Common myeloid progenitor, CD34-positive (primary cell): ENCODE measurements at places on chromosomes 4 and X.

GRCh38 chr4:76246025-76246424 lies 5.5 kb upstream of the FAM47E start:
- no peak for DNase-seq

GRCh38 chrX:4706961-4707360 lies 993.5 kb upstream of the PRKX start:
- DNase-seq, result no peak

DNA sequence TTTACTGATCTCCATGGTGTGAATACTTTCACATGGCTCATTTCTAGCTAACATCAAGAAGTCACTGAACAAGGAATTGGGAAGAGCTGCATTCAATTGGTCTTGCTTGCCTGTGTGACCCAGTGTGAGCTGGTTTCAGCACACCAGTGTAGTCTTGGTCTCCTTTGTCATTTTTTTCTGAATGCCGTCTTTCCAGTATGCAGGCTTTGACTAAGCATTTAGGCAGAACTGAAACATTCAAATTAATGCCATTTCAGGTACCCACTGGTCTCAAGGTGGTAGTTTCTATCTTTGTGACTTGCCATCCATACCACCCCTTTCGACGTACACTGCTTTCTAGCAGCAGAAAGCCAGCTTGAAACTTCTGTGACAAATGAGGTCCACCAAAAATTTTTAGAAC lies 550.5 kb upstream of the BOD1L1 start:
- DNase-seq, result no peak

- DNase-seq, result no peak
Measured at GRCh38 chr4:5888222-5889001, 4.5 kb downstream of the CRMP1 start.

- DNase-seq, result peak; percentile 83
Measured at GRCh38 chrX:49155243-49155899, 7.2 kb upstream of the MAGIX start.

GRCh38 chrX:42771506-42772335 lies 6.2 kb downstream of the PPP1R2C start:
- no peak for DNase-seq

- no peak for DNase-seq
Measured at GRCh38 chr4:114109776-114110175, 130.3 kb upstream of the ARSJ start.

GRCh38 chr4:182250446-182250845 lies 7.2 kb downstream of the TENM3 start:
- no peak for DNase-seq

- peak; percentile 88 for DNase-seq
Measured at GRCh38 chrX:137051978-137052642, 18.3 kb upstream of the GPR101 start.

GRCh38 chr4:151860561-151861093 lies 99.8 kb upstream of the GATB start:
- DNase-seq, result no peak

- no peak for DNase-seq
Measured at GRCh38 chr4:37535872-37536271, 150.3 kb downstream of the RELL1 start.

DNA sequence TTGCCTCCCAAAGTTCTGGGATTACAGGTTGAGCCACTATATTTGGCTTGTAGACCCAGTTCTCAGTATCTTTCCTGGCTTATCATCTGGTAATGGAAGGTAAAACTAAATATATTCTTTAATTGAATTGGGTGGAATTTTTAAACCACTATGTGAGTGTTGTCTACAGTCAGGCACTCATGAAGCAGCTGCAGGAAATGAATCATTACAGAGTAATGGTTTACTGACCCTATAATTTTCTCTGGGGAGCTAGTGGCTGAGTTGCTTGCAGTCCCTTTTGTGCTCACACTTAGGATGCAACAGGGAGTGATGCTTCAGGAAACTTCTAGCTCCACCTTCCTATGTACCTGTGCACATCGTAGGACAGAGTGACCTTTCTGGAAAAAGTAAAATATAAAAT lies 4.1 kb upstream of the UGT2B7 start:
- no peak for DNase-seq

GRCh38 chrX:153549807-153550206 lies 32.4 kb downstream of the ATP2B3 start:
- DNase-seq, result no peak

DNA sequence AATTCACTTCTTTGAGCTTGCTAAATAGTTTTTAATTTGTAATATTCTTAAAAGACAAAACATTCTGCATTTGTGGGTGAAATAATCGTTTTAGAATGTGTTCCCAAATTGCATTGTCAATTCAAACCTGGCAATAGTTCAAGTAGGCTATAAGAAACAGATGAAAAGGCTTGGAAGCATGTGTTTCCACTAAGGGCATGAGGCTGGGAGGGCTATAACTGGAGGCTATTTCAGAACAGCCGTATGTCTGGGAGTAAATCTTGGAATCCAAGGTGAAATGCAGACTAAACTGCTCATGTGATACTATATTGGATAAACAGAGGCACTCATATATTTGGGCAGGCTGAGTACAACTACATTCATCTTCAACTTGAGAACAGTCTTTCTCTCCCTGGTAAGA lies 117.4 kb upstream of the GRPR start:
- no peak for DNase-seq

GRCh38 chrX:107146670-107147069 lies 28.0 kb upstream of the RBM41 start:
- no peak for DNase-seq

GRCh38 chr4:104488151-104488550 lies 6.5 kb downstream of the CXXC4 start:
- DNase-seq, result no peak

GRCh38 chr4:113449410-113449974 lies 312.0 kb downstream of the CAMK2D start:
- no peak for DNase-seq

DNA sequence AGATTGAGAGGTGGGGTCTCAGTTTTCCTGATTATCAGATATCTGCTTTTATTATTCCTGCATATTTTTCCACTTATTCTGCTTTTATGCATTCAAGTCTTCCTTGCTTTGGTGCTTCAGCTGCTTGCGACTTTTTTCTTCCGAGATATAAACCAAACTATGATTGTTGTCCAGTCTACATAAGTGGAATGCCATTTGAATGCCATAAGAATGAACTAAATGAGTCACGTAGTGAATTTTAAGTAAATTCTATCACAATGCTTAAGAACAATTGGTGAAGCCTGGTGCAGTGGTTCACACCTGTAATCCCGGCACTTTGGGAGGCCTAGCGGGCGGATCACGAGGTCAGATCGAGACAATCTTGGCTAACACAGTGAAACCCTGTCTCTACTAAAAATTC lies 189.1 kb downstream of the PCDH18 start:
- DNase-seq, result no peak

DNA sequence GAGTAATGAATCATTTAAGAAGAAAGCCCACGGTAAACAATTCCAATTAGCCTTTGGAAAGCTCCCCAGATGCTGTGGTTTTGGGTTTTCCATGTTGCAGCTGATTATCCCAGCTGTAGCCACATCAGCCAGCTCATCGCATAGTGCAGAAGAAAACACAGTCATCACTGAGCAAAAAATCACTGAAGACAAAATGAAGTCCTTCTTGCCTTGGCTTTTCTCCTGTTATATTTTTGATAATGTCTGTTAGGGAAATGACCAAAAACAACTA lies 193.0 kb upstream of the C1QTNF7 start:
- DNase-seq, result no peak

DNA sequence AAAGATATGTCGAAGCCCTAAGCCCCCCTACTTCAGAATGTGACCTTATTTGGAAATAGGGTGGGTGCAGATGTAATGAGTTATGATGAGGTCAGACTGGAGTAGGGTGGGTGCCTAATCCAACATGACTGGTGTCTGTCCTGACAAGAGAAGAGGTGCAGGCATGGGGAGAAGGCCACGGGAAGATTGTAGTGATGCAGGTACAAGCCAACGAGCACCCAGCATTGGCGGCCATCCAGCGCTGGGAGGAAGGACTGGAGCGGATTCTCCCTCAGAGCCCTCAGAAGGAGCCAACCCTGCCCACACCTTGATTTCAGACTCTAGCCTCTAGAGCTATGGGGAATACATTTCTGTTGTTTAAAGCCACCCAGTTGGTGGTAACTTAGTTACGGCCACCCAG lies 237.2 kb downstream of the EVC2 start:
- DNase-seq, result no peak

DNA sequence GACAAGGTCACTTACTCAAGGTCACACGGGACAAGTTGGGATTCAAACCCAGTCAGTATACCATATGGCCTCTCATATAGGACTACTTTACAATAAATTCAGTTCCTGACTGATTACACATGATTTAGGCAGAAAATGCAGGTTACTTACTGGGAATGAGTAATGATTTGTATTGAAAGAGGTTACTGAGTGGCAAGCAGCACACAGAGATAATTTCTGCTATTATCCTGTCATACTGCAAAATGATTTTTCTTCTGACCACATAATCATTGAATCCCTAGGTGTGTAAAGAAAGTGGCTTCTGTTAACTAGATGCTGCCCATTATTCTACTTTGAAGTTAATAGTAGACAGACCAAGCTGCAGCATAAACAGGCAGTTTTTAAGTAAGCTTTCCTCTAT lies 8.2 kb downstream of the FREM3 start:
- no peak for DNase-seq

GRCh38 chrX:257681-258289 lies 23.4 kb upstream of the PLCXD1 start:
- no peak for DNase-seq

DNA sequence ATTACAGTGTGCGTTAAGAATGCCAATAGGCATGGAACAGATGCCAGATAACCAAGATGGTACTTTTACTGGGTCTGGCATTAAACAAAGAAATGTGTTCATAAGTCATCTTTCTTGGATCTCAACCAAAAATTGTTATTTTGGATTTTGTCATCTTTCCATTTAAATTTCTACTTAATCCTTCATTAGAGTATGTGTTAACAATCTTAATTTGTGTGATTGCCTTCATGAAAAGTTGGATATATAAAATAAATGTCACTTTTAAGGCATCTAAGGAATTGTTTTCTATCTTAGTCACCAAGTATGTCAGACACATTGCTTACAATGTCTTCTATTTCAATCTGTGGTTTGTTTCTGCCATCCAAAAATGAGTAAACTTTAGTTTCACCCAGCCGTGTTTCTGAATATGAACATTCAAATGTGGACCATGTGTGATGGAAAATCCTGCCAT lies 87.5 kb downstream of the PALLD start:
- no peak for DNase-seq

- no peak for DNase-seq
Measured at GRCh38 chr4:138706201-138706600, 309.4 kb upstream of the NOCT start.

- no peak for DNase-seq
Measured at GRCh38 chrX:19647159-19647558, 131.9 kb upstream of the MAP3K15 start.

GRCh38 chr4:15479913-15480185 lies 10.2 kb downstream of the CC2D2A start:
- DNase-seq, result no peak

- no peak for DNase-seq
Measured at GRCh38 chr4:74123065-74123728, 24.2 kb upstream of the CXCL2 start.

DNA sequence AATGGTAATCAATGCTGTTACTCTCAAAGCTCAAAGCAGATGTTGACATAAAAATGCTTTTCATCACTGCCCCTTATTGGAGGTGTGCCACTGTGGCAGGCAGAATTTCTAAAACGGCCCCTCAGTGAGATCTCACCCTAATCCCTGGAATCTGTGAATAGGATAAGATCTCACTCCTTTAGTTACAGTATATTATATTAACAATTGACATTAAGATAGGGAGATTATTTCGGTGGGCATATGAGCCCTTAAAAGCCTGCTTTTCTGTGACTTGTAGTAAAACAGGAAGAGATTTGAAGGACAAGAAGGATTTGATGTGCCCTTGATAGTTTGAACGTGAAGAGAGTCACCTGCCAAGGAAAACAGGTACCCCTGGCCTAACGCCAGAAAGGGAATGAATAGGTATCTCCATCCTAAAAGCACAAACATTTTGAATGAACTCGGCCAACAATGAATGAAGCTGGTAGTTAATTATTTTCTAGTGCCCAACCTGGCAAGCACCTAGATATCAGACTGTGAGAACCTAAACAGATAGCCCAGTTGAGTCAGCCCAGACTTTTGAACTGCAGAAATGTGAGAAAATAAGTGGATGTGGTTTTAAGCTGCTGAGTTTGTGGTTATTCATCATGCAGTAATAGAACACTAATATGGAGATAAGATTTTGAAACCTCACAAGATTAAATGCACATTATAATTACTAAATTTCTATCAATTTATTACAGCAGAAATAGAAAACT lies 881.6 kb downstream of the PCDH18 start:
- no peak for DNase-seq

GRCh38 chr4:136495076-136495475 lies 1037.2 kb downstream of the PCDH18 start:
- no peak for DNase-seq

DNA sequence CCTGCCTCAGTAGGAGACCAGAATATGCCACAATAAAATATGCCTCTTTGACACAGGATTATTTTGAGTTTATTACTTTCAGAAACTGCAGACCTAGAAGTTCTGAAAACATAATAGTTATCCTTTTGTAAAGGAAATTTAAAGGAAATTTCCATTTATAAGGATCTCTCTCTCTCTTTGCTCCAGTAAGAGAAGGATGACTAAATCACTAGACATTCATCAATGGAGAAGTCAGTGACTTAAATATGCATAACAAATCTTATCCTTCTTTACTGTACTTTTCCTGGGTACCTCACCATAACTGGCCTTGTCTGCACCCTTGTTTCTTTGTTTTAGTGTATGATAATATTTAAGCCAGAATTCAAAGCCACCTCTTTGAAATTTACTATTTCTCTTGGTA lies 28.3 kb upstream of the OPHN1 start:
- no peak for DNase-seq

DNA sequence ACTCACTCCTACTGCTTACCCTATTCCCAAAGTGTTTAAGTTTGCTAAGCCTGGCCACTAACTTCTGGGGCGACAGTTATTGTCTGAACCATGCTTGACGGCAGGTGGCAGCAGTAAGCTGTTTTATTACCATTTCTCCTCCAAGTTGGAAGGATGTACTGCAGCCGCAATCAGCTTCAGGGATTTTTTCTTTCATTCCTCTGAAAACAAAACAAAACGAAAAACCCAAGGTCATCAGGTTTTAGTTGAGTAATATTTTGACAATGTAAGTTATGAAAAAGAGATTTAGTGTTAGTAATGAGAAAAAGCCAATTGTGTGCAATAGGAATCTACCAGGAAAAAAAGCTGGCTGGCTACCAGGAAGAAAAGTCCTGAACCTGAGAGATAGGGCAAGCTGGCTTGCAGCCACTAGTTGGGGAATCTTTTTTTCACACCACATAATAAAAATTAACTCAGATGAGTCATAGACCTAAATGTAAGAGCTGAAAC lies 13.2 kb upstream of the RAB9B start:
- DNase-seq, result peak; percentile 63

DNA sequence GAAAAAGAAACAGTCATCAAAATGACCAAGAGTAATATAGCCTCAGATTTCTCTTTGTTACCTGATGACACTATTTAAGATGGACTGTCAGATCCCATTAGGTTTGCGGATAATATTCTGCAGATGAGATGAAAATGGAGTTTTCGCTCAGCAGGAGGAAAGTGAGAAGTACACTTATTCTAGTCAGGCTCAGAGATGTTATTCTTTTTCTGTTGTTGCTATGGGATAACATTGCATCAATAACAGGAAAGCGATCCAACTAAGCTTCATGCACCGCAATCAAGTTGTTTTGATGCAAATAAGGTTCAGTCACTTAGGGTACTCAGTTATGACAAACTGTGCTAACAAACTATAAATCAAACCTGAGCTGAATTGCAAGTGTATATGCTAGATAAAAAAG lies 415.0 kb downstream of the CCSER1 start:
- DNase-seq, result peak; percentile 73
